ENCODE measurements at places on chromosomes 2 and 18.

DNA sequence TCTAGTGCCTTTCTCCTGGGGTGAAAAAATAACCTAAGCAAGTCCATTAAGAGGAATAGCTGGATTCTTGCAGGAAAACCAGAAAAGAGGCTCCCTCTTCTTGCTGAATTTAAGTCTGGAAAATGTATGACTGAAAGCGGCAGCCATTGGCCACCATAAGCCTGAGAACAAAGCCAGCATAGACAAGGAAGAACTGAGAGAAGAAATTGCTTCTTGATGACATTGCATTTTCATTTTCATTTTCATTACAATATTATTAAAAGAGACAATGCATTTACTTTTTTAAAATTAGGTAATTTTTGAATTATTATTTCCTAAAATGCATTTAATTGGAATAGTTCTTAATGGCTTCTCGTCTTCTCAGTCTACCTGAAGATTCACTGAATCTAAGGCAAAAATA lies 1157.5 kb upstream of the ZEB2 start:
- DNase-seq, result no peak

- DNase-seq, result no peak
Measured at GRCh38 chr18:55031164-55031563, 71.9 kb upstream of the CCDC68 start.

DNA sequence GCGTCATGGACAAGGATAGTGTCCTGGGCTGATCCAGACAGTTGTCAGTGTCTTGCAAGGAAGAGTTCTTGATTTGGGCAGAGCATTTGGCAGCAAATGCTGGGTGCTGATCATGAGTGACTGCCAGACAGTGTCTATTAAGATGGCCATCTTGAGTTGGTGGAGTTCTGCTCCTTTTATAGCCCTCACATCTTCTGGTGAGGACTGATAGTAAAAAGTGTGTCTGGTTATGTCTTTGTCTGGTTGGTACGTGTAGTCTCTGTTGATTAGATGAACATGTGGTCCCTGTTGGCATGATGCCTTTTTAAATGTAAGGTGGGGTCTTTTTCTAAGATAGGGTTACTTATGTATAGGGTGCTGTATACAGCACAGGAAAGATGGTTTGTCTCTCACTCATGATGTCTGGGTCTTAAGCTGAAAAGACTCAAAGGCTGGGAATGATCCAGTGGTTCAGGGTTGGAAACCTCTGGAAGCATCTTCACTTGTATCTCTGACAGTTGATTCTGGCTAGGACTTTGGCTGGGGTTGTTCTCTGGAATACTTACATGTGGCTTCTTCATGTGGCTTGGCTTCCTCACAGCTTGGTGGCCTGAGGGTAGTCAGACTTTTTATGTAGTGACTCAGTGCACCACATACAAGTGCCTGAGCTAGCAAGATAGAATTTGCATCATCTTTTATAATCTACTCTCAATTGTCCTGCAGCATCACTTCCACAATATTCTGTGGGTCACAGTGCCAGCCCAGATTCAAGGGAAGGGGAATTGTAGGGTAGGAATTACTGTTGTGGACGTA lies 11.8 kb downstream of the MTX2 start:
- no peak for DNase-seq

- DNase-seq, result peak; percentile 73
Measured at GRCh38 chr18:22214731-22215528, 45.5 kb downstream of the GATA6 start.

DNA sequence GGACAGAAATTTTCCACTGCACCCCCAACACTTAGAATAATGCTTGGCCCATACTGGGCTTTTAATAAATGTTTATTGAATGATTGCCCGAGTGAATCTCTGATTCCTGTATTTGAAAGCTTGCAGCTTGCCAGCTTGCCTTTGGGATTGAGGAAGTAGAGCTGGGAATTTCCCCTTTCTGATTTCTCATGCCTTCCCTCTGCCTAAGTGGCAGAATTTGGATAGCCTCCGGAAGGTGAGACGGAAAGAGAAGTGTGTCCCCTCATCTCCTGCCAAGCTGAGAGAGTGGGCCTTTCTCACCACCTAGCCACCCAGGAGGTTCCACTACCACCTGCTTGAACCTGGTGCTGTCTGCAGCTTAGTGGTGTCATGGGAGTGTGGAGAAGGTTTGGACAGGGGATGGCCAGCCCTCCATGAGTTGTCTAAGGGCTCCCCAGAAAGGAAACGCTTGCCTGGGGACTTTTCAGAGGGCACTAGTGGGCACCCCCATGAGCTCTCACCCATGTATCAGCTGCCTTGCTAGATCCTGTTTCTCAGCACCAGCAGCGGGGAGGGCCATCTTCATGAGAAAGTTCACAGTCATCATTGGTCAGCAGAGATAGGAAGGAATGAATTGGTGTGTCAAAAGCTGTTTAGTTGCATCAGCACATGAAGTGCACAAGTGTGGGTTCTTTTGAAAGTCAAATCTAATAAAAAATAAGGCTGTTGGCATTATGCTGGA lies 8.6 kb upstream of the NCOA1 start:
- DNase-seq, result no peak

DNA sequence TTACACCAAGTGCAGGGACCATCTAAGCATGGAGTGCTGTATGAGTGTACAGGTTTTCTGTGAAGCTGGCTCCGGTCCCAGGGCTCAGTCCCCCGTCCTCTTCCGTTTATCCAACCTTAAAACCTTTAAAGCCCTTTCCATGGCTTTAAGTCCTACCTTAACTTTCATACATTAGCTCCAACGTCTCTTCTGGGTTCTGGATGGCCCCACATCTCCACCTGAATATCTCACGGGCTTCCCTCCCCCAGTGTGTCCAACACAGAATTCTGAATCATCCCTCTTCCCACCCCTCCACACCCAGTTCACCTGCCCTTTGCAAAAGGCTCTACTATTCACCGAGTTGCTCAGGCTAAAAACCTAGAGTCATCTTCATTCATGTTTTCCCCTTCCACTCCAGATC lies 12.8 kb downstream of the ARHGAP25 start:
- DNase-seq, result no peak

DNA sequence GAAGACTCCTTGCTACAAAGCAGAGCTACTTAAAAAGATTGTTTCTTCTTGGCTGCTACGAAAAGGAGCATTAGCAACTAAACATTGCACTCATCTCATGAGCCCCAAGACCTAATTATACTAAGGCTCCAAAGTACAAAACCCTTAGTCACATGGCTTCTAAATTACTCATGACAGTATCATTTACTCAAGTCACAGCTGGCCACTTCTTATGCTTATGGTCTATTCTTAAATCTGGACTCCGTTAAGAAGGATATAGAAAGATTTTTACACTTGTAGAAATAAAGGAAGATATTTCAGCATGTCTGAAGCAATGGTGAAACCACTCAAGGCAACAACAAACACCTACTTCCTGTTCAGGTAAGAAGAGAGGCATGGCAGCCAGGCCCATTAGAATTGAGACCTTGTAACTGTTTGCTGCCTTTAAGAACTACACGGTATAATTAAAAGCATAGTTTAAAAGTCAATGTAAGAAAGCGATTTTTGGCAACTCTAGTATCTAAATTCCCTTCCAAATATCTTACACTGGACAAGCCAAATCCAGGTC lies 12.7 kb downstream of the ANKRD44 start:
- DNase-seq, result no peak

- DNase-seq, result no peak
Measured at GRCh38 chr2:38922389-38922788, 32.7 kb downstream of the ARHGEF33 start.

DNA sequence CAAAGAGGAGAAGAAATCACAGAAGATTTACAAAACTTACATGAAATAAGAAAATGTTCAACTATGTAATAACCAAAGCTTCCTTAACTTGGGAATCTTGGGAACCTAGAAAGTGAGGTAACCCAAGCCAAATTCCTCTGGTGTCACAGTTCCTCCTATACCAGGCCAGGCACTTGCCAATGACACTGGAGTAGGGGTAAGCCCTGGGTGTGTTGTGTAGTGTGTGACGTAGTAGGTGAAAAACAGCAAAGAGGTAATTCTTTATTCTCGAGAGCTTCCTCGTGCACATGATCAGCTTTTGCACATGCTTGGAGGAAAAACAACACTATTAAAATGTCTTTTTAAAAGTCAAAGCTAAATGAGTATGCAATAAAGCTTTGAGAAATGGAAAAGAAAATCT lies 118.0 kb downstream of the METTL8 start:
- DNase-seq, result no peak

DNA sequence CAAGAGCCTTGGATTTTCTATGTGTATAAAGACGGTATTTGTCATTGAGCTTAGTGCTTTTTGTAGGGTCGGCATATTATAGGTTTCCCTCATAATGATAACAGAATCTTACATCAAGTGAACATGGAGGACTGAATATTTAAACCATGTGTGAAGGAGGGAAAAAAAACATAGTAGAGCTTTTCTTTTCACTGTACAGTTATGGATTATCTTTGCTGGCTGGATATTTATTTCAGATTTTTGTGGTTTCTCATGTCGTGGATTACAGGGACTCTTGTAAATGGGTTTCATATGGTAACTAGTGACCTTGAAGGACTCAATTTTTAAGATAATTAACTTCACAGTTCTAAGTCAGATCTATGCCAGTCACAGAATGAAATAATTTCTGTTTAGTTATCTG lies 330.2 kb upstream of the NRP2 start:
- no peak for DNase-seq

- no peak for DNase-seq
Measured at GRCh38 chr2:73593680-73594079, 48.5 kb downstream of the NAT8 start.

- no peak for DNase-seq
Measured at GRCh38 chr2:110095994-110096633, 19.5 kb downstream of the MALL start.
